Skeletal muscle tissue (tissue), 5 donors: ENCODE measurements at places on chromosomes 13 and 19. TPM values are rescaled to one million over a fixed set of nuclear protein-coding genes. Genes with fewer than 3 reads are reported as not detected.

Gene CCDC169
- total RNA-seq = 2.1 TPM

Gene TECR
- total RNA-seq = 83.0 TPM

Gene CEACAM21
- total RNA-seq = 1.6 TPM

Gene MIR17HG
- total RNA-seq = 16.7 TPM

Gene KANK3
- total RNA-seq = 10.4 TPM

Gene SLAIN1
- total RNA-seq = 8.4 TPM

Gene IRGC
- not detected for total RNA-seq

Gene MEIOSIN
- not detected for total RNA-seq

Gene ZNF497
- total RNA-seq = 2.1 TPM

Gene FSD1
- not detected for total RNA-seq

Gene PGLYRP1
- total RNA-seq = 2.1 TPM

Gene SPRED3
- total RNA-seq = not detected

Gene SBSN
- not detected for total RNA-seq

Gene CEACAM1
- 0.52 TPM for total RNA-seq

Gene SSC5D
- 17.7 TPM for total RNA-seq

Gene ZNF324
- total RNA-seq = 9.9 TPM

Gene CRB3
- total RNA-seq = not detected

Gene LRRC4B
- 5.2 TPM for total RNA-seq

Gene TMPRSS9
- total RNA-seq = under 0.01 TPM

Gene ETV2
- total RNA-seq = 2.1 TPM

Gene AKT1S1
- total RNA-seq = 3.1 TPM

Gene PGLYRP2
- not detected for total RNA-seq

Gene EBI3
- not detected for total RNA-seq

Gene FFAR1
- total RNA-seq = not detected

Gene EDNRB
- 13.0 TPM for total RNA-seq
